ENCODE measurements at places on chromosomes 1 and 21. TPM values are rescaled to one million over a fixed set of nuclear protein-coding genes. Genes with fewer than 3 reads are reported as not detected.

- DNase-seq: no peak
Observed at GRCh38 chr1:190852611-190853010, 374.9 kb upstream of the BRINP3 start.

DNA sequence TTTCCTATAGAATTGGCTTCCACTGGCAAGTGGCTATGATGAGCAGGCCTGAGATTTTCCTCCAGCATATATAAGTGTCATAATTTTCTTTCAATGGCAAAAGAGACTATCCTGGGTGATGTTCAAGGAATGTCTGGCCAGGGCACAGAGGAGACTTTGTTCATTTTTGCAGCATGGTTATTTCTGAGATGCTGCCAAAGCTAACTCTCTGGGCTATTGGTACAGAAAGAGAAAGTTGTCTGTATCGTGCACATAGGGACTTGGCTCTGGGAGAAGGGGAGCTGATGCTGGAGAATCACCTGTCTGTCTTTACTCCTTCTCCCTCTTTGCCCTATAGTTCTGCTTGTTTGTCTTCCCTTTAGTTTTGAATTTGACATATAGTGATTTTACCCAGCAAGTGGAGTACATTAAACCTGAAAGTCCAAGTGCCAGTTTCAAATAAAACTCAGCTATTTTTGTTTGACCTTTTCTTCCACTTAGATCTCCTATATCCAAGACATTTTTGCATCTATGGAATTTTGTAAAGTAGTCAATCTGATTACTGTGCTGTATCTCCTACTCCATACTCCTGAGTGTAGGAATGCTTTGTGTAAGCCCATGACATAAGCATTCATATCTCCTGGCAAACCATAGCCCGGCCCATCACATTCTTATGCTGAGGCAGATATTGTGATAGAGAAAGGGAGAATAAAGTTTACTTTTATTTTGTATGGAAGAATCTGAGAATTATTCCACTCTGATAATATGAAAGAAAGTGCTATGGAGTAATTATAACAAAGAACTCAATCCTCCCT, 3.9 kb downstream of the FNDC7 start:
- no peak for DNase-seq

GRCh38 chr1:224736619-224737352, 120.7 kb downstream of the CNIH3 start:
- no peak for DNase-seq

- no peak for DNase-seq
Observed at GRCh38 chr1:42904434-42904833, 54.2 kb downstream of the SLC2A1 start.

- peak; percentile 31 for DNase-seq
Observed at GRCh38 chr1:149884433-149885338, 14.7 kb upstream of the BOLA1 start.

GRCh38 chr1:232509570-232509969, 120.4 kb downstream of the SIPA1L2 start:
- no peak for DNase-seq

DNA sequence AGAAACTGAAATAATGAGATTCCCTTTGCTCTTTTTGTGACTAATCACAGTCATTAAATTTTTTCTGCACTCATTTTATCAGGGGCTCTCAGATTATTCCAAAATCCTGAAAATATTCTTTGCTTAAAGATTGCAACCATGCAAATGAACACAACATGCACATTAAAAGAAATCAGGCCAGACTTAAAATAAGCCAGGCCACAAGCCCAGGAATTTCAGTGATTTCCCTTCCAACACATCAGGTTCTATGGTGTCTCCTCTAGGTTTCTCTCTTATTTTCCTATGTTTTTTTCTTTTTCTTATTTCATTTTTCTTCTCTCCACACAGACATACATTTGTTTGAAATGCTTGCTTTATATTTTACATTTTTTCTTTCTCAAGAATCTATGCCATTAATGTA, 65.3 kb downstream of the NIBAN1 start:
- no peak for DNase-seq

DNA sequence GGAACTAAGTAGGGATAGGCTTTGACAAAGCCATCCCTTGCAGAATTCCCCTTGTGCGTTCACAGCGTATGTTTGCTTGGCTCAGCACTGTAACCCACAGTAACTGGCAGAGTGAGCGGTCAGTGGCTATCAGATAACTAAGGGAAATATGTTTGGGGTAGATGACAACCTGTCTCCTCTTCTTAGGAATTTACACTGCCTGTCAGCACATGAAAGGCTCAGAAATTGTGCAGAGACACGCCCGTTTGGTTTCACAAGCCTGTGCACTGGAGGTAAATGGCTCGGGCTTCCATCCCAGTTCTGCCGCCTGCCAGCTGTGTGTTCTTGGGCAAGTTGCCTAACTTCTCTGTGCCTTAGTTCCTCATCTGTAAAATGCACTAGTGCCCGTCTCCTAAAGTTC, 101.2 kb downstream of the PRDM2 start:
- DNase-seq: no peak

DNA sequence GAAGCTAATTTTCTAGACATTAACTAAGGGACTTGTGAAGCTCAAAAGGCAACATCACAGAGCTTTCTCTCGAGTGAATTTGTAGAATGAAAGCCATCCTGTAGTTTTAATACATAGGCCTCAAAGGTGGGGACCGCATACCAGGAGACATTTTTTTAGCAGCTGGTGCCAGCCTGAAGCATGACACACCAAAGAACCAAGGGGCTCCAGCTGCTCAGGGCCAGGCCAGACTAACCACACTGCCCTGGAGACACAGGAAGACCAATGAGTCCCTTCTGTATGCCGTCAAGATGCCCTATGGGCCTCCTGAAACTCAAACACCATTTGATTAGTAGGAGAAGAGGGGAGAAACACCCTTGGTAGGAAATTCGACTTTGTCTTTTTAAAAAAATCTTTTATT, 113.9 kb upstream of the CACNA1E start:
- DNase-seq: no peak

DNA sequence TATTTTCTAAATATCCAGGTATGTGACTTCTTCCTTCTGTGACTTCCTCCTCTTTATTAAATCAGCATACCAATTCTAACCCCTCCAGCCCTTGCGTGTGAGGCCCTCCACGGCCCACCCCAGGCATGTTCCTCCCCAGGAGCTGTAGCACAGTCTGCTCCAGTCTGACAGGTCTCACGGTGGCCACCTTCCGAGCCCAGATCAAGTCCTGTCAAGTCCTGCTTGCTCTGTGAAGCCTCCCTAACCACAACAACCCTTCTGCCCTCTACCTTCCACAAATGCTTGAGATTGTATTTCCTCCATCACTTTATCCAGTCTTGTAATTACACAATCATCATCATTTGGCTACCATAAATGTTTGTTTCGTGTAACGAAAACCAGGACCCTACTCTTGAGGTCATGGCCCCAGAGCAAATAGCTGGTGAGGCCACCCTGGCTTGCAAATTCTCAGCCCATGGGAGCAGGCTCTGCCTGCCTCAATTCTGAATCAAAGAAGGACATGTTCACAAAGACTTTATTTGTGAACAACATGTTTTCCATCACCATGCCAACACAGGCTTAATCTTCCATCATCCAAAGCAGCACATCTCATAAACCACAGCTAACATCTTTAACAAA, 33.0 kb upstream of the S100A7 start:
- DNase-seq: no peak

DNA sequence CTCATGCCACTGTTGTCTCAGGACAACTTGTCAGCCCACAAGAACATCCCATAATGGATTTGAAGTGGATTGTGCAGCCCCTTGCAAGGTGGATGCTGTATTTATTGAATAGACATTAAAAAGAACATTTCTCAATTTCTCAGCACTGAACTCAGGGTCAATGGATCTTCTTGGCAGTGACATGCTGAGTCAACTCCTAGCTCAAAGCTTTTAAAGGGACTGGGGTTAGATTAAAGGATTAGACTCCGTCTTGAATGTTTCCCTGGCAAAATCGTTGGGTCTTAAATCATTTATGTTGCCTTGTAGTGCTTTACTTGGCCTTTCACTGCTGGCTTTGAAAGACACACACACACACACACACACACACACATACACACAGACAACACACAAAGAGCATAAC, 221.6 kb upstream of the PBX1 start:
- no peak for DNase-seq

DNA sequence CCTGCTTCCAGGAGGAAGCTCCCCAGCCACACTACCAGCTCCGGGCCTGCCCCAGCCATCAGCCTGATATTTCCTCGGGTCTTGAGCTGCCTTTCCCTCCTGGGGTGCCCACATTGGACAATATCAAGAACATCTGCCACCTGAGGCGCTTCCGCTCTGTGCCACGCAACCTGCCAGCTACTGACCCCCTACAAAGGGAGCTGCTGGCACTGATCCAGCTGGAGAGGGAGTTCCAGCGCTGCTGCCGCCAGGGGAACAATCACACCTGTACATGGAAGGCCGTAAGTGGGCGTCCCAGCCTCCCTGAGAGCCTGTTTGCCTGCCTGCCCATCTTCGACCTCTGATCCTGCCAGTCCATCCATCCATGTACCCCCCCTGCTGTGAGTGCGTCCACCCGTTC, 3.6 kb downstream of the ECM1 start:
- no peak for DNase-seq

DNA sequence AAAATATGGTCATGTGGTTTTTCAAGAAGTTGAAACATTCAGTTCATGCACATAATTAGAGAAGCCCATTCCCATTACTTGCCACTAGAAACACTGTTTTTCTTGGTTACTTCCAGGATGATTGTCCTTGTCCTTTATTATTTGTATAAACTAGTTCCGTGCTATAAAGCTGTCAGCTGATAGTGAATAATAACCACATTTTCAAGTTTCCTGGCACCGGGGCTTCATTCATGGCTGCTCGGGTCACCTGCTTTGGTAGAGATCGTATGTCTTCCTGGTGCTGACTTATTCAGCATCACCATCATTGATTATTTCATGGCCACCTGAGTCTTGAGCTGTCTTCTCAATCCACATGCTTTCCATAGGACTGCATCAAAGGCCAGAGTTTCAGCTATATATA, 62.9 kb upstream of the ZNF326 start:
- no peak for DNase-seq

- no peak for DNase-seq
Observed at GRCh38 chr1:203178821-203179666, 3.4 kb upstream of the MYBPH start.

DNA sequence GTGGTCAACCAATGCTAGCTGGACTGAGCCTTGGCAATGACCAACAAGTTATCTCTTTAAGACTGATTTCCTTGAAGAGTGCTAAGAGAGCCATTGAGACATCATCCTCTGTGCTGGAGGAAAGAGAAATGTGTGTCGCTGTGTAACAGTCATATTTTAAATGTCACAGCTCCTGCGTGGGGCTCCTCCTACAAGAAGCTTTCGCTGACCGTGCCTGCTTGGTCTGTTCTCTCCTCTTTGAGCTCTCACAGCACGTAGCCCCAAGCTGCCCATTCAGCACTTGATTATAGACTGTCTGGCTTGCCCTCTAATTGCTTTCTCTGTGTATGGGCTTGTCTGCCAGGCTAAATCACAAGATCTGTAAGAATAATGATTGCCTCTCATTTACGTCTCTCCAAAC, 221.3 kb downstream of the FOXD2 start:
- DNase-seq: no peak

- DNase-seq: no peak
Observed at GRCh38 chr1:27570784-27571183, 33.2 kb downstream of the AHDC1 start.

GRCh38 chr1:29964718-29965533, 728.6 kb downstream of the PTPRU start:
- no peak for DNase-seq

- DNase-seq: no peak
Observed at GRCh38 chr21:41317458-41317857, 857 bp downstream of the FAM3B start.

DNA sequence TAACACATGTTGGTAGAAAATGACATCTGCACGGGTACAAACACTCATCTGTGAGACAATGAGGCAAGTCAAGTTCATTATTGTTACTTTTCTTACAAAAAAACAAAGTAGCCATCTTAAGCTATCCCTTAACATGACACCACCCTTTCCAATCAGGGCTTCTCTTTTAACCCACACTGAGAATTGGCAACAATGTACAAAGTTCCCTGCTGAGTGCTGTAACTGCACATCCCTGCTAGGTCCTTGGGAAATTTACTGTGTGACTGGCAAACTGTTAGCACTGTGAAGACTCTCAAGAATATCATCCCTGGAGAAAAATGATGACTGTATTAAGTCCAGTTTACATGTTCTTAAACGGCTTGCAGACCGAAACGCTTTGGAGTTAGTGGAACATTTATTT, 185.8 kb upstream of the PLD5 start:
- DNase-seq: no peak

The GUCA2B gene
- polyA plus RNA-seq: not detected

The BARHL2 gene
- not detected for polyA plus RNA-seq

The RER1 gene
- polyA plus RNA-seq: 120 TPM

The LCE3D gene
- not detected for polyA plus RNA-seq

The LRRC71 gene
- not detected for polyA plus RNA-seq

The FCN3 gene
- not detected for polyA plus RNA-seq

The MAEL gene
- polyA plus RNA-seq: not detected

The S100A7 gene
- polyA plus RNA-seq: not detected

The CSTB gene
- 32.2 TPM for polyA plus RNA-seq

The OSCP1 gene
- polyA plus RNA-seq: not detected

The MARK1 gene
- 0.10 TPM for polyA plus RNA-seq

The BRDT gene
- polyA plus RNA-seq: not detected

The SLAMF1 gene
- polyA plus RNA-seq: 18.9 TPM

The SUCO gene
- polyA plus RNA-seq: 18.6 TPM

The IFNGR2 gene
- 149 TPM for polyA plus RNA-seq
